ENCODE measurements at places on chromosomes 4 and X. TPM values are rescaled to one million over a fixed set of nuclear protein-coding genes. Genes with fewer than 3 reads are reported as not detected.

Gene DOCK11
- 37.2 TPM for polyA plus RNA-seq

Gene MUC7
- not detected for polyA plus RNA-seq

Gene ERVMER34-1
- polyA plus RNA-seq = not detected

Gene KDR
- not detected for polyA plus RNA-seq

Gene FHDC1
- 11.4 TPM for polyA plus RNA-seq

Gene ATP10D
- 4.5 TPM for polyA plus RNA-seq

Gene USP17L27
- polyA plus RNA-seq = not detected

Gene IBSP
- polyA plus RNA-seq = not detected

Gene VEGFC
- polyA plus RNA-seq = 0.40 TPM

Gene BEX5
- polyA plus RNA-seq = 17.8 TPM

Gene MAGED4B
- polyA plus RNA-seq = 464 TPM

All from neural cell (in vitro differentiated cells).